ENCODE measurements at places on chromosomes 3 and 15.

- DNase-seq, result no peak
These were observed 255.8 kb downstream of the CACNA2D3 start for GRCh38 chr3:54378184-54378583.

DNA sequence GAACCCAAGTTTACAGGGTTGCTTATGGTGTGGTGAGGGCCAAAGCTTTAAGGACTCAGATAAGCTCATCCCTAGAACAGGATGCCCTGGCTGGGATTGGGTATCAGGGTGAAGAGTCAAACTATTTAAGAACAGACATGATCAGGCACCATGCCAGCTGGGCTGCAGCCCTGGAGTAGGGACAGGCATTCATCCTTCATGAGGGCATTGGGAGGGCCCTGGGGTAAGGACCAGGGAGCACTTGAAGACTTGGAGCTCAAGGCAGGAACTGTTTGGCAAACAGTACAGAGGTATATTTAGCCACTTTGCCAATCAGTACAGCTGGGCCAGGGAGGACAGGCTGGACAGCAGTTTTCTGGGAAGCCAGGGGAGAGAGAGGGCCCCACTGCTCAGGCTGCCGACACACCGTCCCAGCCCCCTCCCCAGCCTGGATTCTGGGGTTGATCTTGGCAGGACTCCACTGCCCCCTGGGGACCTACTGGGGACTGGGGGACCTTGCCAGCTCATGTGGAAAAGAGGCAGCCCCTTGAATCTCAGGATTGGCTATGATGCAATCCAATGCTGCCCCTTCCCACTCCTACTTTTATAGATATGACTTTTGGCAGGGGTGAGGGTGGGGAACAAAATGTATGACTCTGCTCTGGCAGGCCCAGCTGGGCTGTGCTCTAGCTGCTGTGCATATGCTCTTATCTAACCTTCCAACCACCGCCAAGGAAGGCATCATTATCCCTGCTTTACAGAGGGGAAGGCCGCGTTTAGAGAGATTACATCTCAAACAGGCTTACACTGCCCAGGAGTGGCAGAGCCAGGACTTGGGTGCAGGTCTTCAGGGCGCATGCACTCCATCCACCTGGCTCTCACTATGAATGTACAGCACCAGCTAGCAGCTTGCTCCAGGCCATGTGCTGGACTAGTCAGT is 2.3 kb downstream of the PLA2G4E start:
- no peak for DNase-seq

DNA sequence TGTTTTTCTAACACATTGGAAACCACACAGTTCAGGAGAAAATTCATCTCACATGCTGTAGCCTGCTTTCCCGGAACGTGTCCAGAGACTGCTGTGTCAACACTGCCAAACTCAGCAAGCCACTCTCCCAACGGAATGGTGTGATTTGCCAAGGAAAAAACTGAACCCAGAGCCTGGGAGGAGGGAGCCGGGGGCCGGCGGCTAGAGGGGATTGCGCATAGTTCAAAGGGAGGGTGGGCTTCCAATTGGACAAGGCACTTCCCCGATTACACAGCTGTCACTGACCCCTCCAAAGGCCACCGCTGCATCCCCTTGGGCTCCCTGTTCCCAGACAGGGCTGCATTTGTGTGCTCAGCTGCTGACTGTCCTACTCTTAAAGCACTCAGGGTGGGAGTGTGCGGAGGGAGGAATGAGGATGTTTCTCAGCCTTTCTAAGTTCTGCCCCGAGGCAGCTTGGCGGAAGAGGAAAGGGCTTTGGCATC is 256.2 kb downstream of the ZNF621 start:
- no peak for DNase-seq

DNA sequence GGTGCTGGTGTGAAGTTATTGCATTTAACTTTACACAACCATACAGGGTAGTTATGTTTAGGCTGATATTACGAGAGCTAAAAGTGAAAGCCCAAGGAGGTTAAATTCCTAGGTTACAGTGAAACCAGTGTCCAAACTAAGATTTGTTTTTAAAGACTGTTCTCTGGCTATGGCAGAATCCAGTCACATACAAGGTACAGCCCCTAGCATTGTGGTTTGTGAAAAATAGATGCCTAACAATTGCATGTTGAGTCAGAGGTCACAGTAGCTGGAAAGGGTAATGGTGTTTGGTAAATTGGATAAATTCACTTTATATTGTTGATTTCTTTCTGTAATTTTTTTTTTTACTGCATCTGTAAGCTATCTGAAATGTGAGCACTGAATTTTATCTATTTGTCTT is 614.6 kb upstream of the TBL1XR1 start:
- no peak for DNase-seq

DNA sequence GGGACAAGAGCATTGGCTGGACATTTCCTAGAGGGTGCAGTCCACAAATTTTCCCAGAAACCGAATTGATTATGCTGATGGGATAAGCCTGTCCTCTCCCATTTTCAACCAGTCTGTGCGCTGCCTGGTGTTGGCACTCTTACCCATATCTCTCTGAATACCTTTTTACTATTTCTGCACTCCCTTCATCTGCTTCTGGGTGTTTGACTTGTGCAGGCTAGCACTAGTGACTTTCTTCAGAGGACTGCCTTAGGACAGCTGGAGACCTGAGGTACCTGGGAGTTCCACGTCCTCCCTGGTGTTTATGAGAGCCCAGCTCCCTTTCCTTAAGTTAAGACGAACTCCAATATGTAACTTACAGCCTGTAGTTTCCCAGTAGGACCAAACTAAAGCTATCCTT is 50.2 kb downstream of the RBMS3 start:
- DNase-seq, result no peak

DNA sequence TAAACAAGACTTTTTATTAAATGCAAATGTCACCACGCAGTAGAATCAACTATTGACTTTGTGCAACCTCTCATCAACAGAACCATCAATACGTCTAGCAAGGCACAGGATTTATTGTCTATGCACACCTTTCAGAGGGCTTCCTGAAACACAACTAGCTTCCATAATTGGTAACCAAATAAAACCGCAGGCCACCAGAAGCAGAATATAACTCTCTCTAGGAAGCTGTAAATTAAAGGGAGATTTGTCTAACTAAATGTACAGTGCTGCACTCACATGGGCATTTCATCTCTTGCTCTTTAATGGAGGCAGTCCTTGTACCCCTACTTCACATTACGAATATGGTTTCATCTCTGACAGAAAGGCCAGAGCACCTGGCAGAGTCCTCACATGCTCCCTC is 93.0 kb downstream of the FHIT start:
- no peak for DNase-seq

GRCh38 chr3:194212161-194212844 is 76.4 kb downstream of the HES1 start:
- no peak for DNase-seq

- no peak for DNase-seq
These were observed 61.8 kb downstream of the SLC9A9 start for GRCh38 chr3:143786219-143787191.

GRCh38 chr3:13812034-13812471 is 67.8 kb downstream of the WNT7A start:
- no peak for DNase-seq

GRCh38 chr15:67468416-67468815 is 52.5 kb upstream of the C15orf61 start:
- DNase-seq, result no peak

GRCh38 chr3:149245738-149246451 is 24.3 kb upstream of the CP start:
- no peak for DNase-seq

GRCh38 chr3:170705131-170705530 is 119.3 kb upstream of the SLC7A14 start:
- no peak for DNase-seq

GRCh38 chr3:188697127-188697526 is 474.6 kb upstream of the TPRG1 start:
- DNase-seq, result peak; percentile 23

- no peak for DNase-seq
These were observed 10.9 kb downstream of the CCR5 start for GRCh38 chr3:46381625-46382024.

DNA sequence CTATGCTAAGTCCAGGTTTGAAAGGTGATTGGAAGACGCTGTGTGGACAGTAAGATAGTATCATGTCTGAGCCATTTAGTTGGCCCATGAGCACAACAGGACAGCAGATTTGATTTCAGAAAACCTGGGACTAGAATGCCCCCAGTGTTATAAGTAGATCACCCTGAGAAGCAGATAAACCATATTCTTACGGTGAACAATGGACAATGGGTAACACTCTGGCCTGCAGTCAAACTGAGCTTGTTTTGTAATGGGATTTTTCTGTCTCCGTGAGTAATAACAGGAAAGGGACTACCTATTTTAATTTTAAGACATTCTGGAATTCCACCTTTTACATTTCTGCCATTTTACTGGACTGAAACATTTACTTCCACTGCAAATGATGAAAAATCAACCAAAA is 71.5 kb downstream of the LDHAL6B start:
- DNase-seq, result no peak

GRCh38 chr3:102265720-102266119 is 169.1 kb upstream of the ZPLD1 start:
- DNase-seq, result no peak

GRCh38 chr3:176431991-176432390 is 765.3 kb downstream of the TBL1XR1 start:
- DNase-seq, result no peak

DNA sequence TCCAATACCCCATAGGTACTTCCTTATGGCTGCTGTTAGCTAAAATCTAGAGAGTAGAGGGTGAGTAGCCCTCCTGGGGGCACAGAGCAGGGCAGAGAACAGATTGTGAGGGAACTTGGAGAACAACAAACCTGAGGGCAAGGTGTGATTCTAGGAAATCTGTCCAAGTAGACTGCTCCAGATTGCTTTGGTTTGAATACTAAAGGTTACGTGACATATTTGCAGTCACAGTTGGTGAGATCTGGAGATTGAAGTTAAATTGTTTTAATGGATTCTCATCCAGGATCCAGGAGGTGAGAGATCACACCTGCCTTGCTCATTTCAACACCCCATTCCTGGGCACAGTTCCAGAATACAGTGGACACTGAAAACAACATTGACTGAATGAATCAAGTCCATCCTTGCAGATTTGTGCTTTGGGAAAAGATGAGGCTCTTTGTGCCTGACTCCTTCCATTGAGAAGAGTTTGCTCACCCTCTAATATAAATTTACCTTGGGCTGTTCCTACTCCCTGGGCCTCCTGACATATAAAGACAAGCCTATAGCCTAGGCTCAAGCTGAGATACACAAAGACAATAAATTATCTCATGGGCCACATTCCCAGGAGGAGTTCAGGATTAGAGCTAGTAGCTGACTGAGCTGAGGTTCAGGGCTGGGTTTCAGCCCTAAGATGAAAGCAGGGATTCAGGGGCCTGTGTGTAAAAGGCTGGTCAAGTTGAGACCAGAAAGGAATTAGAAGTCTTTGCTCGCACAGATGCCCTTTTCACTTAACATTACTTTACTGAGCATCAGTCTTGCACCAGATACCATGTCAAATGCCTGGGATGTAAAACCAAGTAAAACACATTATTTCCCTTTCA is 400.9 kb upstream of the MCTP2 start:
- DNase-seq, result no peak

GRCh38 chr15:58447271-58448010 is 15.7 kb downstream of the LIPC start:
- no peak for DNase-seq

GRCh38 chr3:72462595-72463011 is 385.6 kb downstream of the SHQ1 start:
- DNase-seq, result no peak

DNA sequence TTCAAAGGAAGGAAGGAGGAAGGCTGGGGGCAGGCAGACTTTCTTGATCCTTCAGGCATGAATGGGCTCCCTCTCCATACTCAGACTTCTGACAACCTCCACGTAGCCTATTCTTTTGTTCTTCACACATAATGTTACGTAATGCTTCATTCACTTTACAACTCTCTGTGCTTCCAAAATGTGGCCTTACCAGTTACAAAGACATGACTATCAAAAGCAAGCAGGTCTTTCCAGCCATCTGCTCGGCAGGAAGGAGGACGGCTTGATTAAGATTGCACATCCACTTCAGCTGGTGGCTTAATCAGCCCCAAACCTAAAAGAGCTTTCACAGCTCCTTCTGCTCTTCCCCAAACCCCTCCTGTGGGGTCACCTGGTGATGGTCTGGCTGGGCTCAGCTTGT is 263.2 kb downstream of the XXYLT1 start:
- DNase-seq, result no peak

DNA sequence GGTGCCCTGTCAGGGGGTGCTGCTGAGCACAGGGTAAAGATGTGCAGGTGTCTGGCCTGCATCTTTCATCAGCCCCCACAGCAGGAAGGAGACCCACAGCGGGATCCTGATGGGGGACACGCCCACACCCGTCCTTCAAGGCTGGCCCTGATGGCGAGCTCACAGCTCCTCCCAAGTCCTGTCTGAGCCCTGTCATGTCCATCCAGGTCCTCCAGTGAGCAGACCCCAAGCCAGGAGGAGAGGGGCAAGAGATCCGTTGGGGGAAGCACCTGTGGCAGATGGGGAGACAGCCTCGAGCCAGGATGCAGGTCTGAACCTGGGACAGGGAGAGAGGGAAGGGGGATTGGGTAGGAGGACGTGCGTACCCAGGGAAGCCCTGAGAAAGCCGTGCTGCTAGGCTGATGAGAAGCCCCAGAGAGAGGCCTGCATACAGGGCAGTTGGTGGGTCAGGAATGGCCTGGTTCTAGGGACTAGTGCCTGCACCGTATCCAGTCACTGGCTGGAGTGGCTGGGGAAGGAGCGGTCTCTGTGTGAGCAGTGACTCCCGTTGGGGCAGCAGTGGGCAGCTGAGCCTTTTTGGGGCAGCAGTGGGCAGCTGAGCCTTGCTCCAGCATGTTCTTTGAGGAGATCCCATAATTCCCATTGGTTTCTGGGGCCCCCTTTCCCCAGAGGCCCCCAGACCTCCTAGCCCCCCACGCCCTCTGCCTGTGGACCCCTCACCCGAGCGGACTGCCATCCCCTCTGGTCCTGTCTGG is 133.3 kb upstream of the MEF2A start:
- DNase-seq, result no peak

DNA sequence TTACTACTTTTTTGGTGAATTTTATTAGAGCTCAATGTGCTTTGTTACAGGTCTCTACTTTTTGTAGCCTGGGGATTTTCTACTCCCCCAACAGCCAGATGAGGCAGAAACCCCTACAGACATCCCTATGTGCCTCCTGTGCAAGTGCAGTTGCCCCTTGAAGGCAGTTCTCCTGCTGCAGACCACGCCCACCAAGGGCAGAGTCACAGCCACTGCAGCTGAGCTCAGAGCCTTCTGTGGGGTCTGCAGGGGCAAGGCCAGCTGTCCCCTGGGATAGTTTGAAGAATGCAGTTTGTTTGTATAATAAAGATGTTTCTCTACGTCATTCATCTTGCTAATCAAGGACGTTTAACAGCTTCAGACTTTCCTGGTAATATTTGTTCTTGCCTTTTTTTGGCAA is 76.8 kb downstream of the NPAP1 start:
- DNase-seq, result no peak
